ENCODE measurements at places on chromosomes 4 and X.

DNA sequence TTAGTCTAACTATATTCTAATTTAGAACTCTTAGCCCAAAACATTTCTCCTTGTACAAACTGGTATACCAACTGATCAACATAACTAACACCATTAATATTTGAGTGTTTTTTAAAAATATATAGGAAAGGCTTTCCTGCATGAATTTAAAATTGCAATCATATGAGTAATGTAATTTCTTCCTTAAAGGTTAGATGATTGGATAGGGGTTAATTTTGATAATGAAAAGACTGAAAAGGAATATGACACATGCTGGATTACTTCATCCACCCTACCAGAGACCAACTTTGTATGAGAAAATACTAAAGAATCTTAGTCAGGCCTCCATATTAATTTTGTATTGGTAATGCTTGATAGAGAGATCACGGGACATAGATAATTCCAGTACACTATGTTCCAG is 25.1 kb upstream of the PLS3 start:
- no peak for DNase-seq

DNA sequence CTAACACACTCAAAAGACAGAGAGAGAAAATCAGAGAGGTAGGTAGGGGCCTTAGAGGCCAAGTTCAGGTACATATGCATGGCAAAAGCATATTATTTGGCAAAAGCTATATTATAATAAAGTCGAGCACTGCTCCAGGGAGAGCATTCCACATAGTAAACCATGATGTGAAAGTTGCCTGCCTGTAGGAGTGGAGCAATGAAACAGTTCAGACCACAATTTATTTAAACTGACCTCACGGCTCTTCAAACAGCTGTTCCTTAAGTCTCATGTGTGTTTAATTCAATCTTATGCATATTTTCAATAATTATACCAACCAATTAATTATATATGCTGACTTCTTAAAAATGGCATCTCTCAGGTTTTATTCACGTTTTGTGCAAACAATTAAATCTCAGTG is 3.3 kb downstream of the RFC1 start:
- no peak for DNase-seq

DNA sequence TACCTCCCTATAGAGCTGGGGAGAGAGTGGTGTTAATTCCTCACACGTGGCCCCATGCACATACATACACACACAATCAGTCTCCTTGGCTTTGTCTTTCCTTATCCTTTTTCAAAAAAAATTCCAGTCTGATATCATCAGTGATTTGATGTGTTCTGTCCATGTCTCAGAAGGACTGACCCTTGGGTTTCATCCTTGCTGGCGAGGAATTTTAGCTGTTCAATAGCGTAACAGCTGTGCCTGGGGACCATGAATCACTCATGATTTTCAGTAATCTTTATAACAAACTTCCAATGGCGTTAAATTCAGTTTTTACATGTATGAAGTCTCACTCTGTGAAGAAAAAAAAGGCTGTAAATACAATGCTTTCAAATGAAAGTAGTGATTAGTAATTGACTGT is 204.6 kb downstream of the RBMX2 start:
- no peak for DNase-seq

DNA sequence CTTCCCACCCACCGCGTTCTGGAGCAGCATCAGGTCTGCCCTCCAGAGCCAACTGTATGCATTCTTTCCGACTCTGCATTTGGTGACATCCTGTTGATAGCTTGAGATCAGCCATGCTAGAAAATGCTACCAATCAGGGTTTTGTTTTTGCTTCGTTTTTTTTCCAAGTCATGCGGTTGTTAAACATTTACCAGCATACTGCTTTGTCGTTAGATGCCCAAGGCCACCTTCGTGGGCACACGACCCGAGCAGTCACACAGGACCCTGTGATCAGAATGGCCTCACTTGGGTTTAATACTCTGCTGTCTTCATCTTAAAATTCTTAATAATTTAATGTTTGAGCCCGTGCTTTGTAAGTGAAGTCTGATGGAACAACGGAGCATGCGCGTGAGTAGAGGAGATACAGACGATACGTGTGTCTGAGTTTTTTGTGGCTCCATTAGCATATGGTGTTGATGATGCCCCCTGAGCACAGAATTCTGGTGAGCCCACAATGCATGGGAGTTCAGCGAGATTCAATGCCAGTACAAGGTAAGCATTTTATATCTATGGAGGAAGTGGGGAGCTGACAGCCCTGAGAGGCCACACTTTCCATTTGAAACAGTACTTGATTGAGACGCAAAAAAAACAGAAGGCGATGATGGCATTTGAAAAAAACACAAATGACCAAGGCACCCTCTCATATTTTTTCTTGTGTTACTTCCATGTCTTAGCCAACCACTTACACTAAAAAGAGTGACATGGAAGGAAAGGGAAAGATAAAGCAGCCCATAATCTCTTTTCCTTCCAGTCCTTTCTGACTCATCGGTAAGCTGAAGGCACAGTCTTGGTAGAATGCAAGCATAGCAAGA is 323.6 kb downstream of the BCOR start:
- no peak for DNase-seq

GRCh38 chr4:174401471-174402130 is 117.9 kb downstream of the CEP44 start:
- no peak for DNase-seq

GRCh38 chr4:153728660-153729059 is 31.2 kb downstream of the RNF175 start:
- DNase-seq: no peak

GRCh38 chr4:157079441-157079840 is 3.5 kb downstream of the GLRB start:
- DNase-seq: no peak

- DNase-seq: peak; percentile 75
Measured at GRCh38 chr4:89434364-89434988, 126.9 kb upstream of the GPRIN3 start.

DNA sequence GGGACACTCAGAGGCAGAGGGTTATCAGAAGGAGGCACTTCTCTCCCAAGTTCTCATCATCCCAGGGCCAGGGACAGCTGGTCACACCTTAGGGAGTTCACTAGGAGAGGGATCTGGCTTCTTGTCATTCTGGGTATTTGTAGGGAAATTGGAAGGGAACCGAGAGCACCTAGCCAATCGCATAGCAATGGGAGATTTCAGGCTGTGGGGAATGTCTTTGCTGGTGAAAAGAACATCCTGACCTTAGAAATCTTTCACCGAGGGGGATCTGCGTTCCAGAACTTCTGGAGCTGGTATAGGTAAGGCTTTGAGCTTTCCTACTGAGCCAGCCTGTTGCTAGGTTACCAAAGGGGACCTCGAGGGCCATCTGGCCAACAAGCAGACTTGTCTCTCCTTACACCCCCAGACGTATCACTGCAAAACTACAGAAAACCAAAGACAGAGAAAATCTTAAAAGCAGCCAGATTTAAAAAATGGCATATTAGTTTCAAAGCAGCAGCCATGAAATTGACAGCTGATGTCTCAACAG is 6.8 kb downstream of the HTT-AS start:
- no peak for DNase-seq

DNA sequence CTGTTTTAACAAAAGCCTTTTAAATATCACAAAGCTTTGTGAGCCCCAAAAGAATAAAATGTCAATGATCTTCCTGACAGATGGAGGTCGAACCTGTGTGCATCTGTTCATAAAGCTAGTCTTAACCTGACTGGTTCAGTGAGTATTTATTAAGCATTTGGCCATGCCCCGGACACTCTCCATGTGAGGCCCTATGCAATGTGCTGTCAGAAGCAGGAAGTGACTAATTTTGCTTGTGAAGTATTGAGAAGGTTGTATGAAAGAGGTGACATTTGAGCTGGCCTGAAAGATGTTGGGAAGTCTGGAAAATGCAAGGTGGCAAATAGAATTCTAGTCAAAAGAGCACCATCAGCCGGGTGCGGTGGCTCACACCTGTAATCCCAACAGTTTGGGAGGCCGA is 171.4 kb downstream of the MSL3 start:
- DNase-seq: no peak

DNA sequence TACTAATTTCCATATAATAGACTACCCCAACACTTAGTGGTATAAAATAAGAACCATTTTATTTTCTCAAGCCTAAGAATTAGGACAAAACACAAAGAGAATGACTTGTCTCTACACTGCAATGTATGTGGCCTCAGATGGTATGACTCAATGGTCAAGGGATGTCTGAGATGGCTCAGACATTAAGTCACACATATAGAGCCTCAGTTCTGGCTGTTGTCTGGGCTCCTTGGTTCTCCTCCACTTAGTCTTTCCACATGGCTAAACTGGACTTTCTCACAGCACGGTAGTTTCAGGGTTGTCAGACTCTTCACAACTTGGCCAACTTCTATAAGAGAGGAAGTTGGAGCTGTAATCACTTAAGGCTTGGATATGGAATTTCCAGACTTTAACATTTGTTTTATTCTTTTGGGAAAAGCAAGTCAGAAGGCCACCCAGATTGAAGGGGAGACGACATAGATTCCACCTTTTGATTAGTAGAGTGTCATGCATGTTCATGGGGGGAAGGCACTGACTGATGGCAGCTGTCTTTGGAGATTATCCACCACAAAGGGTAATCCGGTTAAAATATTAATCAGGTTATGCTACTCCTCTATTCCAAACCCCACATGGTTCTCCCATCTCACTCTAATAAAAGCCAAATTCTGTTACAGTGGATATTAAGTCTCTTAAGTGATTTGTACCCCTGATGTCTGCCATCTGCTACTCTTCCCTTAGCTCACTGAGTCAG is 9.4 kb downstream of the IL15 start:
- no peak for DNase-seq

DNA sequence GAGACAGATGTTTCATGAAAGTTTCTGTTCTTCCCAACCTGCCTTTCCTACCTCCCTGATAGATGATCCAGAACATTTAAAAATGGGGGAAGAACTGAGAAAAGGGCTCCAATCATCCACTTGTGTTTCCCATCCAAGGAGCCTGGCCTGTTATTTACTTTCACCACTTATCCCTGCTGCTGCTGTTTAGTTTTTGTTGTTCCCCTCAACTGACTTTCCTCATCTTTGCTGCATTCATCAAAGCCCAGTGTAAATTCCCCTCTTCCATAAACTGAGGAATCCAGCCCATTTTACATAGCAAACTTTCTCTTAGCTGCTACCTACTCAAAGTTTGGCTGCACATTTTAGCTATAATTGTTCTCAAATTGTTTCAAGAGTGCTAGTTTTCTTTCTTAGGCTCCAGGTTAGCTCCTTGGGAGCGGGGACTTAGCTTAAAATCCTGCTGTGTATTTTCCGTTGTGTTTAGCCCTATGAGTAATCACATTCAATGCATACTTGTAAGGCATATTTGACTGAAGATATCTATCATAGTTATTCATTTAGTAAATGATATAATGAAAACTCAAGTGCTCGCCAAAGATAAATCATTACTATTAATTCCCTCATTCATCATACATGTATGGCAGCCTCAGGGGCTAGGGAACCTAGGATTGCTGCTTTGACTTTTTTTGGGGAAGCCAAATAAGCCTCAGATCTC is 1.4 kb upstream of the PTPN13 start:
- DNase-seq: no peak

- DNase-seq: no peak
Measured at GRCh38 chr4:122906859-122907305, 15.5 kb downstream of the NUDT6 start.

- DNase-seq: no peak
Measured at GRCh38 chrX:40099055-40099958, 1.5 kb upstream of the BCOR start.

DNA sequence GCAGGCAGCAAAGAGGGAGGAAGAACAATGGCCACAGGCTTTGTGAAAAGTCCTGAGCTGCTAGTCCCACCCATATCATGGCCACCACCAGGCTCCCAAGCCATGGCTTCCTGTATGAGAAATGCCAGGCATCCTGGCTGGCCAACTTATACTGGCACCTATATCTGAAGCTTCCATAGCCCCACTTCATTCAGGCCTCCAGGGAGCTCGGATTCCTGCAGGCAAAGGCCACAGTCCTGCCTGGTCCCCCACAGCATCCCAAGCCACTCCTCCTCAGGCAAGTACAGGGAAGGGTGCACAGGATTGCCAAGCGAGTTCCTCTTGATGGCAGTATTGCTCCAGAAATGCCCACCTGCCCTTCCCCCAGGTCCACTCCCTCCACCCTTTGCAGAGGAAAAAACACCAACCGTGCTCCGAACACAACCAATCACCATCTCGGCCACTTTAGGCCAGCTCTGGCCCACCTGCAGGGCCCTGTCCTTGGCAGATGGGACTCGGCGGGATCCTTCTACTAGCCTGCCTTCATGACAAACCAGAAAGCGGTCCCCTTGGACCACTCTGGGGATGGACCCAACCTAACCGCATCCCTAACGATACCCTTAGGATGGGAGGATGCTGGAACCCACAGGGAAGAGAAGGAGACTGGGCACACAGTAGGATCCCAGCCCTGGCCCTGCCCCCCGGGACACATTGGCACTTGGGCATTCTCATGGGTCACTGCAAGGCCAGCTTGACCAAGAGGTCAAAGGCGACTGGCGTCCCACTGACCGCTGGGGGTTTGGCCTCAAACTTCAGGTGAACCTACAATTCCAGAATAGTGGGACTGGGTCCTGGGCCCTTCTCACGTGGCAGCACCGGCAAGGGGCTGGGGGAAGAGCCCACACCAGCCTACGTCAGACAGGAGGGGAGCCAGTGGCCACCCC is 220.4 kb upstream of the AGTR2 start:
- DNase-seq: peak; percentile 55

DNA sequence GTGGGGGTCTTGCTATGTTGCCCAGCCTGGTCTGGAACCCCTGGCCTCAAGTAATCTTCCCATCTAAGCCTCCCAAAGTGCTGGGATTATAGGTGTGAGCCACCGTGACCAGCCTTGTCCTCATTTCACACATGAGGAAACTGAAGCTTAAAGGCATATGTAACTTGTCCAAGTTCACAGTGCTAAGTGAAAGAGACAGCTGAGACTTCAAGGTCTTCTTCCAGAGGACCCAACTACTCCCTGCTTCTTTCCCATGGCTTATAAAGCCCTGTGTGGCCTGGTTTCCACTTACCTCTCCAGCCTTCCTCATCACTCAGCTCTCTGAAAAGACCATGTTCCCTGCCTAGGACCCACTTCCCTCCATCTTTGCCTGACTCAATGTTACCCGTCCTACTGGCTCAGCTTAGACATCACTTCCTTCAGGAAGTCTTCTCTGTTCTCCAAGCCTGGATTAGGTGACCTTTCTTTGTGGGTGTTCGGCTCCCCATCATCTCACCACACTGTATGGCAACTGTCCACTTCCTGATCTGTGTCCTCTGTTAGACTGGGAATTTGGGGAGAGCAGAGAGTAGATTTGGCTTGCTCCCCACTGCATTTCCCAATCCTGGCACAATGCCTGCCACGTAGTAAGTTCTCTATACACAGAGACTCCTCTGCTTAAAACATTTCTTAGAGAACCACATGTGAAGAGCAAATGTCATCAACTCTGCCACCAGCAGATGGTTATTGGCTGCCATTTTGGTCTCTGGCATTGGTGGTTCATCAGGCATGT is 30.4 kb upstream of the LAMP2 start:
- DNase-seq: no peak

DNA sequence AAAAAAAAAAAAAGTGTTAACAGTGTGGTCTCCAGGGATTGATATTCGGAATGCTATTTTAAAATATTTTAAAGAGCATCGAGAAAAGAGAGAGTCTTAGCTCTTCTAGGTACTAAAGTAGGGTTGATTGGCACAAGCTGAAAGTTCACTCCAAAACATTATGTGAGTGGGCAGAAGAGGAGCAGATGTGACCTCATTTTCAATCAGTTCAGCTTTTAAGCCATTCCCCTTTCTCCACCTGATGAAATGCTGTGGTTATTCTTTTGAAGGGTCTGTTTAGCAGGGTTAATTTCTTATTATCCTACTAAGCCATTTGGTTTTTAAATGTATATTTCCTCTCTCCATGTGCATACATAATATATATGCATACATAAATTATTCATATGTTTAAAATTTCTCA is 69.2 kb downstream of the GALNT7 start:
- no peak for DNase-seq

GRCh38 chr4:94574616-94575015 is 122.9 kb downstream of the PDLIM5 start:
- no peak for DNase-seq
